ENCODE measurements at places on chromosomes 5 and 9.
A peak's percentile ranks its signal among the peaks of the same experiment; 100 is the strongest.

DNA sequence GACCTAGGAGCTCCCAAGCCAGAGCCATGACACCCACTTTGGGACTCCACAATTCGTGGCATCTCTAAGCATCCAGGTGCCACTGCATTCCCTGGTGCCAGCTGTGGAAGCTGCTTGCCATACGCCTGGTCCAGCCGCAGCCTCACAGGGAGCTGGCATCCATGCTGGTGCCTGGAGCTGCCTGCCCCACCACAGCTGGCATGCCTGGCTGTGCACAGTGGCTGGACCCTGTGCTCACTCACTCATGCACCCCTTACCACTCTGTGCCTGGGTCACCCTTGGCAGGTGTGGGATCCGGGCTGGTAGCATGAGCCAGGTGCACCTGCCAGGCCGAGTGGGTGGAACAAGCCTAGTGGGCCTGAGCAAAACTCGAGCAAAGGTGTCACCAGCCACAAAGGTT, 90.1 kb downstream of the CAVIN4 start:
- no peak for DNase-seq

DNA sequence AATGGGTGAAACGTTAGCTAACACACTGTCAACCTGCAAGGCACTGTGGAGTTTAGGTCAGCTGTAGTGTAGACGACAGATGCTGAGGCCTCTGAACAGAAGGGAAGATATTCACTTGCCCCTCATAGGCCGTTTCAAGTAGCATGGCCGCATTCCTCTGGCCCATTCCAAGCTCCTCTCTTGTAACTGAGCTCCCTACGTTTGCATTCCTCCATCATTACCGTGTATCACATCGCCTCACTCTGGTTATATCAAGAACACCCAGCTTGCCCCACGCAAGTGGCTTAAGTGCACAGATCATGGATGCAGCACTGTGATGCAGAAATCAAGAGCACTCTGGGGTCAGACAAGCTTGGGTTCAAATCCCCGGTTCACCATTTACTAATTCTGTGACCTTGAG, 43.3 kb downstream of the PRELID2 start:
- no peak for DNase-seq

DNA sequence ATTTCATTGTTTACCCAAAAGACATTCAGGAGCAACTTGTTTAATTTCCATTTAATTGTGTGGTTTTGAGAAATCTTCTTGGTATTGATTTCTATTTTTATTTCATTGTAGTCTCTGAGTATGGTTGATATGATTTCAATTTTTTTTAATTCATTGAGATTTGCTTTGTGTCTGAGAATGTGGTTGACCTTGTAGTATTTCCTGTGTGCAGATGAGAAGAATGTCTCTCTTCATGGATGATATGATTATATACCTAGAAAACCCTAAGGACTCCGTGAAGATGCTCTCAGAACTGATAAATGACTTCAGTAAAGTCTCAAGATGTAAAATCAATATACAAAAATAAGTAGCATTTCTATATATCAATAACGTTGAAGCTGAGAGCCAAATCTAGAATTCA, 202.4 kb upstream of the CDH9 start:
- DNase-seq, result no peak

- no peak for DNase-seq
These were observed 447.1 kb downstream of the LRRC70 start for GRCh38 chr5:63025679-63026078.

DNA sequence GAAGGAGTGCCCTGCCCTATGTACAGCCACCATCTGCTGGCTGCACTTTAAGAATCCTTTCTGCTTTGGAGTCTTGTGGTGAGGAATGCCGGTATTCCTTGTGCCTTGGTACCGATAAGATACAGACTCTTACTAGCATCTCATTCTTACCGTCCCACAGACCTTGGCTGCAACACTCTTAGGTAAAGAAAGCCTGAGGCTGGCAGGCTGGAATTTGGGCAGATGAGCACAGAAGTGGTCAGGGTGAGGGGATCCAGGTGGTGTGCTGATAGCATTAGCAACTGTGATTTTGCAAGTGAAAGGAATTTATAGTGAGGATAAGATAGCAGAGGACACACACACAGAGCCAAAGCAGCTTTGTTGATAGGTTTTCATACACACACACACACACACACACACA, 198.1 kb downstream of the ENC1 start:
- no peak for DNase-seq

DNA sequence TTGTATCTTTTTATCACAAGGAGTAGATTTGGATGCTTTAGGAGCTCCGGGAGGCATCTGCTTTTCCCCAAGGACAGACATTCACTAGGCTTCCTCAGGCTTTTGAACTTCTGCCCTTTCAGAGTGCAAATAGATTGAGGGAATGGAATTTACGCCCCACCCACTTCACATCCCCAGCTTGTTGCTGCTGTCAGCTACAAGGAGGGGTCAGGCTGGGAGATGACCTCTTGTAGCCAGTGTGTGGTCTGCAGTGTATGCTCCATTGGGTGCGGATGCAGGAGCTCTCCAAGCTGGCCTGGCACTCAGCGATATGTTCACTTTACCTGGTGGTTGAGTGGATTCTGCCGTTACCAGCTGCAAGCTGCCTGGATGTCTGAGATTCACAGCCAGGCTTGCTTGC, 6.4 kb downstream of the TNFSF15 start:
- no peak for DNase-seq

GRCh38 chr9:84832453-84832852, 162.9 kb downstream of the NTRK2 start:
- DNase-seq, result no peak

- DNase-seq, result peak; percentile 82
These were observed 59.9 kb upstream of the TLR4 start for GRCh38 chr9:117644133-117644931.

GRCh38 chr9:21684231-21684630, 118.2 kb upstream of the MTAP start:
- DNase-seq, result peak; percentile 2

DNA sequence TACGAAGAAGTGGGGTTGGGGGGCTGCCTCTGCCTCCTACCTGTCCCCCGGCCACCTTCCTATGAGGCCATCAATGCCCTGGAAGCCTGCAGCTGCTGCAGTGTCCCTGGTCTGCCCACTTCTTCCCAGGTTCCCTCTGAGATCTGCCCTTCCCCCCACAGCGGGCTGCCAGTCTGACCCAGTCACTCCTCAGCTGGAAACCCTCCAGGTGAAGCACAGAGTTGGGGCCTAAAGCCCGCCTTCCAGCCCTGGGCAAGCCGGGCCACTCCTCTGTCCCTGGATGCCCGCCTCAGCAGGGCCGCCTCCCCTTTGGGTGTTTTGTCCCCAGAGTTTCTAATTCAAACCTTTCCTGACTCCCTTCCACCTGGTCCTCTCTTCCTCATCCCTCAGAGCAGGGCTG, 137.0 kb downstream of the RXRA start:
- no peak for DNase-seq
